ENCODE measurements at places on chromosomes 16 and 17. TPM values are rescaled to one million over a fixed set of nuclear protein-coding genes. Genes with fewer than 3 reads are reported as not detected.

KRTAP1-5 gene
- total RNA-seq: not detected

ZNF624 gene
- 0.86 TPM for total RNA-seq

CCL8 gene
- total RNA-seq: not detected

NPTX1 gene
- total RNA-seq: 0.20 TPM

PDILT gene
- not detected for total RNA-seq

CNTD1 gene
- not detected for total RNA-seq

- no peak overlapping the region for H3K4me3 ChIP-seq
- H3K36me3 ChIP-seq: no peaks in the 10 kb centered on the region
- H3K27me3 ChIP-seq: no peaks in the 10 kb centered on the region
- no peak for DNase-seq
- no peak overlapping the region for H3K27ac ChIP-seq
- peaks cover 4% of the 10 kb centered on the region for H3K4me1 ChIP-seq
Measured at GRCh38 chr16:28524681-28525171, 14.0 kb downstream of the NUPR1 start.

GRCh38 chr16:11726008-11726407 lies 16.6 kb downstream of the TXNDC11 start:
- no peaks in the 10 kb centered on the region for H3K27me3 ChIP-seq
- peaks cover 63% of the 10 kb centered on the region for H3K36me3 ChIP-seq
- H3K4me1 ChIP-seq: no peaks in the 10 kb centered on the region

GRCh38 chr17:74730491-74731346 lies 6.3 kb upstream of the RAB37 start:
- H3K27ac ChIP-seq: no peak overlapping the region
- H3K36me3 ChIP-seq: no peaks in the 10 kb centered on the region
- H3K27me3 ChIP-seq: peaks cover 16% of the 10 kb centered on the region
- no peak overlapping the region for H3K4me3 ChIP-seq
- DNase-seq: no peak

DNA sequence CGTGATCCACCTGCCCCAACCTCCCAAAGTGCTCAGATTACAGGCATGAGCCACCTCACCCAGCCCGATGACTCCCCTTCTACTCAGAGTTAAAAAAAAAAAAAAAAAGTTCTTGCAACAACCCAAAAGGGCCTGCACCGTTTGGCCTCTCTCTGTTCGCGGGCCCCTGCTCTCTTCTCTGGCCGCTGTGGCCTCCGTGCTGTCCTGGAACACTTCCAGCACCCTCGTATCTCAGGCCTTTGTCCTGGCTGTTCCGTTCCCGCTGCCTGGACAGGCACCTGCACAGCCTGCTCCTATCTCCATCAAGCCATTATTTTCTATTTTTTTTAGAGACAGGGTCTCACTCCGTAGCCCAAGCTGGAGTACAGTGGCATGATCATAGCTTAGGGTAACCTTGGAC lies 10.8 kb downstream of the MYO1C start:
- no peak for DNase-seq
- H3K36me3 ChIP-seq: no peaks in the 10 kb centered on the region
- no peak overlapping the region for H3K27ac ChIP-seq
- H3K27me3 ChIP-seq: no peaks in the 10 kb centered on the region
- H3K4me3 ChIP-seq: no peak overlapping the region

DNA sequence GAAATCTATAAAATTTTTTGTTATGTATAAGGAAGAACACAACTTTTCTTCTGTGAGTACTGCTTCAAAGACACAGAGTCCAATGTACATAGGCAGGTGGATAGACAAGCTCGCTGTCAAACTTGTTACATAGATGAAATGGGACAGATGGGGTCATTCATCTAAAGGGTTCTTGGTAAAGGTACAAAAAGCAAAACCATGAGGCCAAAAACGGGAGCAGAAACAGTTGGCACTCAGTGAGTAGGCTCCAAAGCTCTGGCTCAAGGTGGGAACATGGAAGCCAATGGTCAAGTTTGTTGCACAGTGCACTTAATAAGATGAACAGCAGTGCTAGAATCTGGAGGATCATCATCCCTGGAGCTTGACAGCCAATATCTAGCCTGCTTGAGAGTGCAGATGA lies 979.0 kb upstream of the EEF2KMT start:
- no peak overlapping the region for H3K27ac ChIP-seq
- no peaks in the 10 kb centered on the region for H3K36me3 ChIP-seq
- H3K4me1 ChIP-seq: no peaks in the 10 kb centered on the region
- no peak overlapping the region for H3K4me3 ChIP-seq
- no peak for DNase-seq

DNA sequence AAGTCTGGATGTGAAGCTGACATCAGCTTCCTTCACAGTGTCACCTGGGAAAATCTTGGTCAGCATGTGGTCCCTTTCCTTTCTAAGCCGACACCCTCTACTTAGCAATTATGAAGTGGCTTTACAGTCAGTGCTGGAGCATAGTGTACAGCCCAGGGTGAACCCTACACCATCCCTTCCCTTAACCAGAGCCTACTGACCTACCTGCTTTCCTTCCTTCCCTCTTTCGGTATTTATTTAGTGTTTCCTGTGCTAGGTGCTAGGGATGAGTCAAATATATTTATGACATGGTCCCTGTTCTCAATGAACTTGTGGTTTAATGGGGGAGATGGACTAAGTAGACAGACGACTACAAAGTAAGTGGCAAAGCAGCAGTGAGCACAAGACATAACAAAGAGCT lies 77.5 kb downstream of the CDK5R1 start:
- H3K4me3 ChIP-seq: no peak overlapping the region
- H3K36me3 ChIP-seq: no peaks in the 10 kb centered on the region
- no peaks in the 10 kb centered on the region for H3K27me3 ChIP-seq

GRCh38 chr16:24504472-24505345 lies 34.7 kb upstream of the RBBP6 start:
- peaks cover 3% of the 10 kb centered on the region for H3K4me1 ChIP-seq
- no peaks in the 10 kb centered on the region for H3K36me3 ChIP-seq
- H3K27me3 ChIP-seq: no peaks in the 10 kb centered on the region
- H3K4me3 ChIP-seq: no peak overlapping the region
- H3K27ac ChIP-seq: no peak overlapping the region

DNA sequence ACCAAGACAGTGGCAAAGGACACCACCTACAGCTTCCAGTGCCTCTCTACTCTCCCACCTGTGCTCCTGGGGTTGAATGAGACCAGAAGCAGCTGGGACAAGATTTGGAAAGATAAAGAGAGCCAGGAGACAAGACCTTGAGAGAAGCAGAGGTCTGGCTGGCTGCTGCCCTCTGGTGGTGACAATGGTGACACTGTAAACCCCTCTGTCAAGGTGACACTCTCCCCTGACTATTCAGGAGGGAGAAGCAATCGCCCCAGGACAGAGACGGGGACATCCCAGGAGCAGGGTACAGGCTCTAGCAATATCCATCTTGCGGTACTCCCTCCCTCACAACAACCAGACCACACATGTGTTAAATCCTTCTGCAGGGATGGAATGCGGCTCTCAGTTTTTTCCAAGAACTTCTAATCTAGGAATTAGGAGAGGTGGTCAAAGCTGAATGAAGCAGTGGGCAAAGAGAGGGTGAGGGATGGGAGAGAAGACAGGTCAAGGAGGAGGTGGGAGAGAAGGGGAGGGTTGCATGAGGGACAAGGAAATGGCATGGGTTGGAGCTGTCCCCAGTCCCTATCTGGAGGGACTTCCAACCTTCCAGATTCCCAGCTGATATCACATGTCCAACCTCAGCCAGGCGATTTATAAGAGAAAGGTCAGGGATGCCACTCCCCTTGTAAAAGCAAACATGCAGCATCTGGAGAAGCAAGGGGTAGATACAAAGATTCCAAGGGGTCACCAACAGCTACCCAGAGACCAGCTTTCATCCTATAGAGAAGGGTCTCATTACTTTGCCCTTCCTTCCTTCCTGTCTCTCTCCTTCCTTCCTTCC lies 2.9 kb downstream of the PHOSPHO1 start:
- no peaks in the 10 kb centered on the region for H3K36me3 ChIP-seq
- peak; percentile 64 for DNase-seq
- peaks cover 3% of the 10 kb centered on the region for H3K4me1 ChIP-seq
- H3K4me3 ChIP-seq: no peak overlapping the region

DNA sequence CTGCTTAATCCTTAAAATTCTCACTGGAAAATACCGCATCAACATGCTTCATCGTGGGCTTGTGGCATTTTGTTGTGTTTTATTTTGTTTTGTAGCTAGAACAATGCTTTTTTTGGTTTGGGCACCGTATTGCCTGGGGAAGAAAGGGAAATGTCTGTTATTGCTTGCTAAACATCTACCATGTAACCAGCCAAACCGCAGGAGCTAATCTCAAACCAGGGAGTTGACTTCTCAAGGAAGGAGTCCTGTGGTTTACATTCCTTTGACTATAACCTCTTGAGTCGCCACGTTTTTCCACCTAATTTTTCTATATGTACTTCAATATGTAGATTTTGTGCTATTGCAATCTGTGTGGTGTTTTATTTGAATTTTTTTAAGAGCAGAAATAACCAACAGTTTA lies 593.5 kb upstream of the SOX9 start:
- no peaks in the 10 kb centered on the region for H3K4me1 ChIP-seq
- no peaks in the 10 kb centered on the region for H3K36me3 ChIP-seq
- no peak for DNase-seq
- no peak overlapping the region for H3K4me3 ChIP-seq

DNA sequence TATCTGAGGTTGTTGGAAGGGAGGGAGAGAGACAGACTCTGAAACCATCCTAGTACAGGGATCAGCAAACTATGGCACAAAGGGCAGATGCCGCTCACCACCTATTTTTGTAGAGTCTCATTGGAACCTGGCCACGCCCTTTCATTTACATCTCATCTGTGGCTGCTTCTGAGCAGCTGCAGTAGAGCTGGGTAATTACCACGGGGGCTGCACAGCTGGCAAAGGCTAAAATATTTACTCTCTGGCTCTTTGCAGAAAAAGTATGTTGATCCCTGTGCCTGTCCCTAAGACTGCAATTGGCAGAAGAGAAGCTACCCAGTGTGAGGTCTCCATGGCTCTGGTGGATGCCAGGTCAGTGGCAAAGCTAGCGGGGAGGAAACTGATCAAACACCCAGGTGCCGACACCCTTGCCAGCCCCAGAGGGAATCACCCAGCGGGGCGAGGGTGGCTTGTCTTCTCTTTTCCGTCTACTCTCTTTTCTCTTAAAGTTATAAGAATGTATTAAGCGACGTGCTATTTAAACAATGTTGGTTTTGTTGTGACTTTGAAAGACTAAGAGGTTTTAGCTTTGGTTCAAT lies 14.0 kb downstream of the CEP295NL start:
- H3K27me3 ChIP-seq: no peaks in the 10 kb centered on the region
- H3K36me3 ChIP-seq: no peaks in the 10 kb centered on the region
- peaks cover 29% of the 10 kb centered on the region for H3K4me1 ChIP-seq
- H3K4me3 ChIP-seq: no peak overlapping the region
- DNase-seq: no peak

GRCh38 chr17:37608351-37609169 lies 658 bp downstream of the SYNRG start:
- DNase-seq: no peak
- peak overlapping the region; percentile 92 for H3K27ac ChIP-seq
- H3K4me3 ChIP-seq: peak overlapping the region; percentile 79
- H3K27me3 ChIP-seq: no peaks in the 10 kb centered on the region
- peaks cover 7% of the 10 kb centered on the region for H3K36me3 ChIP-seq
- peaks cover 28% of the 10 kb centered on the region for H3K4me1 ChIP-seq

- H3K36me3 ChIP-seq: peaks cover 8% of the 10 kb centered on the region
- H3K4me3 ChIP-seq: peak overlapping the region; percentile 70
- H3K4me1 ChIP-seq: peaks cover 22% of the 10 kb centered on the region
- H3K27ac ChIP-seq: peak overlapping the region; percentile 84
- H3K27me3 ChIP-seq: no peaks in the 10 kb centered on the region
Measured at GRCh38 chr17:50546701-50547034, 306 bp upstream of the SPATA20 start.

GRCh38 chr16:66381585-66382170 lies 15.2 kb downstream of the CDH5 start:
- DNase-seq: no peak
- no peaks in the 10 kb centered on the region for H3K36me3 ChIP-seq
- peak overlapping the region; percentile 55 for H3K27ac ChIP-seq
- H3K27me3 ChIP-seq: no peaks in the 10 kb centered on the region
- H3K4me3 ChIP-seq: no peak overlapping the region
- H3K4me1 ChIP-seq: no peaks in the 10 kb centered on the region

DNA sequence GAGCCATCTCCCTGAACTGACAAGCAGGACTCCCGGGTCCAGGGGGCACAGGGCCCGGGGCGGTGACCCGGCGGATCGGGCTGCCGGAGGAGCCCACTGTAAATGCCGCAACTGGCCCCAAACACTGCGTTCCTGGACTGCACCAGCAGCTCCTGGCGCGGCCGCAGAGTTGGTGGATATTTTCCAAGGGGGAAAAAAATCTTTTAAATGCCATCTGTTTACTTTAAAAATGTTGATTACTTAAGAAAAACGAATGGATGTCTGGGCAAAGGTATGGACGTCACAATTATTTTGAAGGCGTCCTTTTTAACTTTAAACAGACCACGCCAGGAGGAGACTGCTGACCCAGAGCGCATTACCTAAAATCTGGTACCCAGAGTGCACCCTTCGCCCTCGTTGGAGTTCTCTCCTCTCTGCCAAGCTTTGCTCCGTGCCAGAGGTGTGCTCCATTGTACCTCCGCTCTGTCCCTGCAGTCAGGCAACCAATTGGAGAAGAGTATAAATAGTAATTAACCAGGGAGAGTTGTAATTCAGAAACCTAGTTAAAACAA lies 3.4 kb downstream of the HS3ST3B1 start:
- peaks cover 37% of the 10 kb centered on the region for H3K4me1 ChIP-seq
- DNase-seq: no peak
- H3K27ac ChIP-seq: no peak overlapping the region
- H3K36me3 ChIP-seq: no peaks in the 10 kb centered on the region

- H3K4me1 ChIP-seq: peaks cover 37% of the 10 kb centered on the region
- no peak for DNase-seq
- H3K27me3 ChIP-seq: no peaks in the 10 kb centered on the region
- no peak overlapping the region for H3K4me3 ChIP-seq
Measured at GRCh38 chr16:31129568-31130335, 5.8 kb downstream of the PRSS8 start.

DNA sequence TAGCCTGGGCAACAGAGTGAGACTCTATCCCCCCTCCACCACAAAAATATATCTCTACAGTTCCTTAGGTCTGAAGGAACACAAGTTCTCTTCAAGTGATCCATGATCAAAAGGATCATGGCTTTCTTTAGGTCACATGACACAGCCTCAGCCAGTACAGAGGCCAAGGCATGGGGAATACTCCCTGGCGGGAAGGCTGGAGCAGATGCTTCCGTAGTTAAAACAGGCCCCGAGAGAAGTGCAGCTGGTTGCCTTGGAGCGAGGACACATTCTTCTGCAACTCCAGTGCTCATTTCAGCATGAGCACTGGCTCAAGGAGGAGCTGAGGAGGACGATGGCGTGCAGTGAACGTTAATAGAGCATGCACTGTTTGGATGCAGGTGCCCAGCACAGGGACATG lies 13.5 kb downstream of the CDIP1 start:
- peaks cover 73% of the 10 kb centered on the region for H3K4me1 ChIP-seq
- H3K36me3 ChIP-seq: no peaks in the 10 kb centered on the region
- H3K4me3 ChIP-seq: no peak overlapping the region
- peak; percentile 53 for DNase-seq

GRCh38 chr17:65973237-65973636 lies 218.7 kb downstream of the CEP112 start:
- H3K36me3 ChIP-seq: no peaks in the 10 kb centered on the region
- H3K27me3 ChIP-seq: no peaks in the 10 kb centered on the region
- no peak for DNase-seq
- H3K27ac ChIP-seq: no peak overlapping the region
- H3K4me1 ChIP-seq: no peaks in the 10 kb centered on the region

- DNase-seq: no peak
- no peaks in the 10 kb centered on the region for H3K36me3 ChIP-seq
- H3K4me1 ChIP-seq: peaks cover 43% of the 10 kb centered on the region
- H3K27me3 ChIP-seq: no peaks in the 10 kb centered on the region
- H3K4me3 ChIP-seq: no peak overlapping the region
- H3K27ac ChIP-seq: no peak overlapping the region
Measured at GRCh38 chr17:57412520-57413096, 156.3 kb downstream of the MSI2 start.

- H3K27me3 ChIP-seq: no peaks in the 10 kb centered on the region
- peak overlapping the region; percentile 86 for H3K4me3 ChIP-seq
- H3K4me1 ChIP-seq: peaks cover 52% of the 10 kb centered on the region
Measured at GRCh38 chr17:57849163-57849873, 526 bp downstream of the MRPS23 start.
